ENCODE measurements at places on chromosomes 7 and 10.

DNA sequence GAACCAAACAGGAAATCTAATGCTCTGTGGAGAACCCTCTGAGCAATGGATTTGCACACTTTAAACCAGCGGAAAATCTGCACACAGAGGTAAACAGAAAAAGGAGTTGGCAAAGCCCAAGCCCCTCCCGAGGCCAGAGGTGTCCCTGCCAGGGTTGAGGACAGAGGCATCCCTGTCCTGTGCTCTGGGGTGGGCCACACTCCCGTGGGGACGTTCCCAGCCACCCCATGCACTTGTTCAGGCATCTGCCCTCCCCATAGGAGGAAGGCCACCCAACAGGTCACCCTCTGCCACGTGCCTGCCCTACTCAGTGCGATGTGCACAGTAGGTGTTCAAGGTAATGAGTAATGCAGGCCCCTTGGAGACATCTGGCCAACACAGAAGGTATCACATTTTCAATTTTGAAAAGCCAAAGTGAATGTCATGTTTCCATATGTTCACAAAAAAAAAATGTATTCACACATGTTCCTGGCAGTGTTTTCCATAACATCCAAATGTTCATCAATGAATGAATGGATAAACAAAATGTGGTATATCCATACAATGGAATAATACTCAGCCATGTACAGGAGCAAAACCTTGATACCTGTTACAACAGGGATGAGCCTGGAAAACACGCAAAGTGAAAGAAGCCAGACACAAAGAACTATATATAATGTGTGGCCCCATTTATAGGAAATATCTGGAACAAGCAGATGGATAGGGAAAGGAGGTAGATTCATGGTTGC, 108.1 kb downstream of the EBF3 start:
- DNase-seq: no peak

GRCh38 chr7:26664735-26665416, 199.5 kb downstream of the SKAP2 start:
- peak; percentile 64 for DNase-seq

DNA sequence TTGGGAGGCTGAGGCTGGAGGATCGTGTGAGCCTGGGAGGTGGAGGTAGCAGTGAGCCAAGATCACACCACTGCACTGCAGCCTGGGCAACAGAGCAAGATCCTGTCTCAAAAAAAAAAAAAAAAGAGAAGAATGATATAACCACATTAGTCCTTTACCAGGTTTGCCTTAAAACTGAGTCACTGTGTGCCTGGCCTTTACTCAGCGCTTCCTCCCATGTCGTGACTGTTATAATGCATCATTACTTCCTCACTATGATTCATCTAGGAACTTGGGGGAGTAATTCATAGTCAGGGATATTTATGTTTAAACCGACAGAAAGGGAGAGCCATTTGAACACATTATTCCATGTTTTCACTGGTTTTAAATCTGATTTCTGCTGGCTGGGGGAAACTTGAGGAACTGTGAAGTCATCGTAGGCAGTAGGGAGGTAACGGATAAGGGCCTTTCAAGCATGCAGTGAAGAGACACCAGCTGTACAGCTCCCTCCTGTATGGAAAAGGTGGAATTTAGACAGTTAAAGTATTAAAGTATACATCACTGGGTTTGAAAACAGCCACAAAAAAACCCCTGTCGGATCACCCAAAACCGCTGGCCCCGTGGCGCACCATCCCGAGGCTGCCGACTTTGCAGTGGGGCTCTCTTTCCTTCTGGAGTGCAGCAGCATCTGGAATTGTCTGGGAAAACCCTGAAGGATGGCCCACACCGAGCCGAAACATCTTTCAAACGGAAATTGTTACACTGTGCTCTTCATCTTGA, 119.8 kb downstream of the NKX6-2 start:
- no peak for DNase-seq

DNA sequence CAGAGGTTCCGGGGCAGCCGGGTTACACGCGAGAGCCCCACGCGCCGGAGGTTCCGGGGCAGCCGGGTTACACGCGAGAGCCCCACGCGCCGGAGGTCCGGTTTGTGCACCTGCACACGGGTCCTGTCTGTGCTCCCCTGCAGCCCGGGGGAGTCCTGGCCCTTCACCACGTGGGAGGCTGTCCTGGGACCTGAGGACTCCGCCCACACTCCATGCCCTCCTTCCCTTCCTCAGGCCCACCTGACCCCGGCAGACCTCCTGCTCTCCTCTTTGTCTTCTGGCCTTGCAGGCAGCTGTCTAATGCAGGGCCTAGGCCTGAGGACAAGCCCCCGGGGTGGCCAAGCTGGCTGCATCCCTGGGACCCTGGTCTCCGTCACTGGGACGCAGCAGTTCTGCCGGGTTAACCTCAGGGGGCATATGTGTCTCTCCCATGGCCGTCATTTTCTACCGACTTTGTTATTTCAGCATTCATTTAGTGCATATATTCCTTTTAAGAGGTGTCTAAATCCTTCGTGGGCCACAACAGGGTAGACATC, 374.6 kb downstream of the DNAJB6 start:
- peak; percentile 24 for DNase-seq

DNA sequence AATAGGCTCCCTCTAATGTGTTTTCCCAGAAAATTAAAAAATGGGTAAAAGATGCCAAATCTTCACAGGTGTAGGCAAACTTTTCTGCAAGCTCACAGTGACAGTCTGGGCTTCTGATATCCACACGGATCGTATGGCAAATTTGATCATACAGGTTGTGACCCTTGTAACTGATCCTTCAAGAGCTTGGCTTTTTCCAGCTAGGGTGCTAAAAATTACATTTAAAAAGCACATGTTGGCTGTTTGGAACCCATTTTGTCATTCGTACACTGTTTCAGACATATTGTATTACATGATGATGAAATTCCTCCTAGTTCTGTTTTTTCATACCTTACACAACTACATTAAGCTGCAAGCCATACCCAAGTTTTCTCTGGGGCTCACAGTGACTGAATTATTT, 138.7 kb downstream of the GFRA1 start:
- DNase-seq: no peak

GRCh38 chr10:48417374-48417773, 110.9 kb downstream of the MAPK8 start:
- no peak for DNase-seq

DNA sequence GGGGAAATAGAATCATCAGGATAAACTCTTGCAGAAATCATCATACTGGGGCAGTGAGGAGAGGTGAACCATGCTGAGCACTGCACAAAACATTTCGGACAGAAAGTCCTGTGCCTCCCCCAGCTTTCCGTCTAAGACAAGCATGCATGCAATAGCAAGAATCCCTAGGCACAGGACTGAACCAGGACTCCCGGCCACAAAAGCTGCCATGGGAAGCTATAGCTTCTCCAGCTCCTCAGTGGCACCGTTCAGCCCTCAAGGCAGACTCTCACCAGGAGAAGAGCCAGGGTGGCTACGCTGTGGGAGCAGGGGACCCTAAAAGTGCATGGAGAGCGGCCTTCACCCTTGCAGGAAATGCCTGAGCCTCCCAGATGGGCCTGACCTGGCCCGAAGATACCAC, 70.8 kb downstream of the ASB13 start:
- DNase-seq: no peak

DNA sequence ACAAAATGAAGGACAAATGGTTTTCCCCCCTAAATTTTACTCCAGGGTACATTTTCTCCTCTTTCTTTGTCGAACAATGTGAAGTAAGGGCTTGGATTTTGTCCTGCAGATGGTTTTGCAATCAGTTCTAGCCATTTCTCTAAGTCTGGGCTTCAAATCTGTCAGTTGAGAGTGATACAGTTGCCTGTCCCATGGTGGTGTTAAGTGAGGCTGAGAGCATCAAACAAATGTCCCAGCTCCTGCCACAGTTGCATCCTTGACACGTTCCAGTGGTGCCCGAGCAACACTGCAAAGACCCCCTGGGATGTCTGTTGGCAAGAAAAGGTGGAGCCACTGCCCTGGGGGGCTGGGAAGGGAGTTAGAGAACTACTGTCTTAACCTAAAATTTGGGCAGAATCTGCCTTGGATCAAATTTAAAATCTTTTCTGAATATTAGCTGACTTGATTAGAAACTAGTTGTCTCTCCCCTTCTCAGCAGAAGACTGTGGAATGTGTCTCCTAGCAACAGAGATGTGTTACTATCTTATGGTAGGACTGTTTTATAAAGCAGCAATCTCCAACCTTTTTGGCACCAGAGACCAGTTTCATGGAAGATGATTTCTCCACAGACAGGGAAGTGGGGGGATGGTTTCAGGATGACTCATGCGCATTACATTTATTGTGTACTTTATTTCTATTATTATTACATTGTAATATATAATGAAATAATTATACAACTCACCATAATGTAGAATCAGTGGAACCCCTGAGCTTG, 102.0 kb upstream of the STEAP1B start:
- DNase-seq: no peak

DNA sequence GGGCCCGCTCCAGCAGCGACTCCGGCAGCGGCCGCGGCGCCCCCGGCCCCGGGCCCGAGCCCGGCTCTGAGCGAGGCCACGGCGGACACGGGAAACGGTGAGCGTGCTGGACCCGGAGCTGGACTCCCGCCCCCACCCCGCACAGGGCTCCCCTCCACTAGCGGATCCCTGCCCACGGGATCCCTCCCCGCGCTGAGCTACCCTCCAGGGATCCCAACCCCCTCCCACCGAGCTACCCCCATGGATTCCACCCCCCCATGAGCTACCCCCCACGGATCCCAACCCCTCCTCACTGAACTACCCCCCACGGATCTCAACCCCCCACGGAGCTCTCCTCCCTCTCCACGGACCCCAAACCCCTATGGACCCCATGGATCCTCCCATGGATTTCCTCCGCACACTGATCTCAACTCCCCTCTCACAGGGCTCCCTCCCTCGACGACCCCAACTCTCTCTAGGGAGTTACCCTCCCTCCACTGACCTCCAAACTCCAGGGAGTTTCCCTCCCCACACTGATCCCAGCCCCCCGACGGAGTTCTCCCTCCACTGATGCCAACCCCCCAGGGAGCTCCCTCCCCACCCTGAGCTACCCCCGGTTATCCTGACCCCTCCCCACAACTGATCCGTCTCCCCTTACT, 20.6 kb upstream of the HSPB1 start:
- DNase-seq: no peak

DNA sequence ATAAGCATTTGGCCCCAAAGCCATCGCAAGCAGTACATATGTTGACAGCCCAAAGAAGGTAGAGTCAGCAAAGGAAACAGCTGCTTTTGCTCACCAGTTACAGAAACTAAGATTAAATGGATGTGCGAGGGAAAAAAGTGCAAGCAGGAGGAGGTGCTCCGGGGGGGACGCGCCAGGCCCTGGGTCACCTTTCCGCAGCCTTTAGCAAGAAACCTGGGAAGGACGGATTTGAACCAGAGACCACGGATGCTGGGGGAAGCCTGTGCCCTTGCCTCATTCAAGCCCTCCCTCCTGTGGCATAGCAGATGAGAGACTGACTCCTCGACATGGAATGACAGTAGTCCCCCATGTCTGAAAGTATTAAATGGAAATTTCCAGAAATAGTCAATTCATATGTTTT, 405.6 kb upstream of the PRKCQ start:
- no peak for DNase-seq

DNA sequence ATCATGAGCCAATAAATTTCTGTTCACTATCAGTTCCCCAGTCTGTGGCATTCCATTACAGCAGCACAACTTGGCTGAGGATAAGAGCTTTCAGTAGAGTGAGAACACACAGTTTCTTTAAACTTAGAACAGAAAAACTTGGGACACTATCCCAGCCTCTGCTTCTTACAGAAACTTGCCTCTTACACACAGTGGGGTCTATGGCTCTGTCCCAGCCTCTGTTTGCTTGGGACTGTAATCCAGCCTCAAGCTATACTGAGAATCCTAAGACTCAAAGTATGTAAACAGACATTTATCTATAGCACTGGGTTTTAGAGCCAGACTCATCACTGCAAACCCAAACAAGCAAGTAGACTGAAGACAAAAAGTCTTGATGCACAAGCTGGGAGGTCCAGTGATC, 355.8 kb upstream of the VSTM2A start:
- no peak for DNase-seq

- no peak for DNase-seq
Observed at GRCh38 chr7:11428877-11429581, 403.0 kb downstream of the THSD7A start.

DNA sequence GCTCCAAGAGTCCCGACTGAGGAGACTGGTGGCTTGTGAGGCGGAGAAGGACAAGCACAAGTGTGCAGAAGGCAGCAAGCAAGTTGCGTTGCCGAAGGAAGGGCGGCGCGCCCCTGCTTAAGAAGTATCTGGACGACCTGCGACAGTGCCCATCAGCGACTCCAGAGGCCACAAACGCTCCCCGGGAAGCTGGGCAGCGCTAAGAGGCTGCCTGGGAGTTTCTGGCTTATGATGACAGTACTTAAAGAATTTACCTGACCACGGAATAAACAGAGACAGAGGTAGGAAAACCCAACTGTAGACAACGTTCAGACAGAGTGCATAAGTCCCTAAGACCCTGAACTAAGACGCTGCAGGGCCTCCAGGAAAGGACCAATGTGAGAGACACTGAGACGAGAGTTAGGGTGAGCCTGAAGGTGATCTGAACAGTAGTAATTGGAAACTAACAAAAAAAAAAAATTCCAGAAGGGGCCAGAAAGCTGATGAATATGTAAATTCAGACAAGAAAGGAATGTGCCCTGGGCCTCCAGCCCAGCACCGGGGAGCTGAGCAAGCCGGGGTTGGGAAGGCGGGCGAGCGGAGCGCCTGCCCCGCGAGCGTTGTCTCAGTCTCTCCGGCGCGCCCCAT, 1.0 kb downstream of the OSBPL3 start:
- peak; percentile 65 for DNase-seq

DNA sequence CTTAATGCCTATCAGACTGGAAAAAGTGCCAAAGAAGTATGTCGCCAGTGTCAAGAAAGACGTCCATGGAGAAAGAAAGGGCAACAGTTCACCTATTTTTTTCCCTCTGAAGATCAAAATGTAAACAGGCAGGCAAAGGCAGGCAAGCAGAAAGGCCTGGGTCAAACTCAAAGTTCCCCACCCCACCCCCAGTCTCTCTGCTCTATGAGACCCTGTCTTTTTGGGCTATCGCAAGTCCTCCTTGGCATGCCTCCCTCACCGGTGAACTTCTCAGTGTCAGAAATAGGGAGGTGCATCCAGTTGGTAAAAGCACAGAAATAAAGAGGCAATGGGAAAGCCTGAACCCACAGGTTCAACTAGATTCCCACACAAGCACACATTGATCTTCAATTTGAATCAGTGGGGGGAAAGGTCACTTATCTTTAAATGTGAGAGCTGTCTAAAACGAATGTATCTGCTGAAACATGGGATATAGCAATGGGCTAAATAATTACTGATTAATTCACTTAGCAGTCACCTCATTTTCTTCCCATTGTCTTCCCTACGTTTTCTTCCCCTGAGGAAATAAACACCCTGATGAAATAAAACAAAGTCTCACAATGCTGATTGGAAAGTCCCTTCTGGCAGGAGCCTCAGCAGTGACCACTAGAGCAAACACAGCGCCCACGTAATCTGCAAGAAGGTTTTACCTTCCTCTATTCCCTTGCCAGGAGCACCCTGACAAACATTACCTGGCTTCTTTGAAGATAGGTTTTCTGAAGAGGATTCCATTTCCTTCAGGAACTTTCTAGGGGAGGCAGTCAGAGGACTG, 31.1 kb downstream of the JAZF1 start:
- no peak for DNase-seq

- no peak for DNase-seq
Observed at GRCh38 chr10:78063236-78063635, 29.6 kb downstream of the RPS24 start.

GRCh38 chr7:55274156-55274555, 91.0 kb upstream of the LANCL2 start:
- no peak for DNase-seq

- no peak for DNase-seq
Observed at GRCh38 chr10:48976196-48976595, 36.6 kb upstream of the LRRC18 start.

Data from activated effector memory CD4-positive, alpha-beta T cell treated with anti-CD3 and anti-CD28 coated beads, Interleukin-2, amount 50 U/mL, for 16 hours (primary cell).